ENCODE measurements at places on chromosomes 3 and 15.

DNA sequence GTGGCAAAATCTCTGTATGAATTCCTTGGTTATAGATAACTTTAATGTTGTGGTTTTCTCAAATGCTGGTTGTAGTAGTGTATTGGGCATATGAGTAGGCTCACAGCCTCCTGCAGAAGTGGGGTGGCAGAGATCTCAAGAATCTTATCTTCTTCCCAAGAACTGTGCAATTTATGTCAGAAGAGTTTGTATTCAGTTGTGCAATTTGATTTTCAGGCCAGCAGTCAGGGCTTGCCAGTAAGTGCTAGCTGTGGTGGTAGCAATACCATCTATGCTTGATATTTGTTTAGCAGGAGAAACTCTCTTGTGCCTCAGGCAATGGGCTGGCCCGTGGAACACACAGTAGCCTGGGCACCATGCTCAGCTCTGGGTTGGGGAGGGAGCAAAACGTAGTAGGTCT is 58.4 kb upstream of the GOLIM4 start:
- no peak for DNase-seq

- peak; percentile 22 for DNase-seq
Measured at GRCh38 chr15:25508369-25509002, 69.7 kb upstream of the UBE3A start.

GRCh38 chr15:56353119-56353518 is 12.1 kb upstream of the TEX9 start:
- no peak for DNase-seq

- DNase-seq: peak; percentile 61
Measured at GRCh38 chr3:4722103-4722502, 229.0 kb downstream of the ITPR1 start.

DNA sequence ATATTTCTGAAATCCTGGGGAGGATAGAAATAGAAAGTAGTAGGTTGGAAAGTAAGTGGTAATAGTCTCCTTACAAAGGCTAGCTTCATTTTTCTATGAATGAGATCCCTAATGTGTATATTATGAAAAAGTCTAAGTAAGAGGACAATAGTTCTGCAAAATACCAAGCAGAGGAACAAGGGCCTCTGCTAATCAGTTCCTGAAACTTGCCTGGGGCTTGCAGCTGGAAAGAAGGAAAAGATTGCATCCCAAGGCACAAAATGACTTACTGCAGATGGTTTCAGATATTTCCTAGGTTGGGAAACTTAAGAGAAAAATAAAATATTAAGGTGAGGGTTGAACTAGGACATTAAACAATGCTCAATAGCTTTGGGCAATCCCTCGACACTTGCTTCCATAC is 293.6 kb downstream of the GAP43 start:
- no peak for DNase-seq

GRCh38 chr3:195030791-195031321 is 240.1 kb downstream of the XXYLT1 start:
- DNase-seq: no peak

GRCh38 chr15:89761929-89762328 is 10.9 kb upstream of the MESP1 start:
- DNase-seq: no peak

- no peak for DNase-seq
Measured at GRCh38 chr3:119652306-119653033, 7.9 kb downstream of the POPDC2 start.

- DNase-seq: no peak
Measured at GRCh38 chr15:70127288-70127746, 29.6 kb upstream of the TLE3 start.

DNA sequence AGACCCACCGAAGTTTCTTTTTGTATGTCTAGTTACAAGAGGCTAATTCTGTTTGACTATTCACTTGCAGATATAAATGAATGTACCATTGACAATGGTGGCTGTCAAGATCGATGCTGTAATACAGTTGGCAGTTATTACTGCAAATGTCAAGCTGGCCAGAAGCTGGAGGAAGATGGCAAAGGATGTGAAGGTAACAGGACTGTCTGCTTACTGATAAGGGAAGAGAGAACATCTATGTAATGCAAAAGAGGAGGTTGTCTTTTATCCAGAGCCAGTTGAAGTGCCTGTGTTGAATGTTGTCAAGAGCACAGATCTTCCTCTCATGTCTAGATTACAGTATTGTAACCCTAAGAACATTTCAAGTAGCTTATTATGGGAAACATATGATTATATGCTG is 549.5 kb upstream of the GOLIM4 start:
- DNase-seq: no peak

GRCh38 chr3:67381667-67382272 is 272.6 kb downstream of the SUCLG2 start:
- DNase-seq: peak; percentile 49

DNA sequence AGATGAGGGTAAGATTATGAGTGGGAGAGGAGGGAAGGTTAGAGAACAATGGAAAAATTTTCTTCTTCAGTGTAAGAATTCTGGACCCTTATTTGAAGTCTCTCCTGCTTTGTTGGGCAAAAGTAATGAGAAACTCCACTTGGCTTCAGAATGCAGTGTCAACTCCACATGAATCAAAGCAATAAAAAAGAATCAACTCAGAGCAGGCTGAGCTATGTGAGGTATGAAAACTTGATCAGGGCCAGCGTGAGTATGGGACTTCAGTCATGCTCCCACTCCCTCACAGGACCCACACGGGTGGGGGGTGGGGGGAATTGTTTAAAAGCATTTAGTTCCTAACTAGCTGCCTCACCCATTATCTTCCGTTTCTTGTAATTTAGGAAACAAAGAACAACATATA is 502.2 kb downstream of the PDCD6IP start:
- DNase-seq: no peak

DNA sequence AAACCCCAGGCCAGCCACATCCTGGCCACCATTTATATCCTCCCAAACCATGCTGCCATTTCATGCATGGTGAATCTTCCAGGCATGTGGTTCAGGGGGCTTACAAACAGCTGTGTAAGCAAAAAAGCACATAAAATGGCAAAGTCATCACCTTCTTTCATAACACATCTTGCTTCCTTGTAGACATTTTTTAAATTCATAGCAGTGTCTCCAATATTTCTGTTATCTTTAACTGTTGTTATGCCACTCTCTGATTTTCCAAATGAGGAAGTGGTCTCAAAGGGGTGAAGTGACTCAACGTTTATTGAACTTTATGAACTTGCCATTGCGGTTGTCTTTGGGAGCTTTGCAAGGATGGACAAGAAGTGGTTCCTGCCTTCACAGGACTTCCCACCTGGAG is 264.4 kb downstream of the MEX3B start:
- no peak for DNase-seq

- DNase-seq: no peak
Measured at GRCh38 chr15:56943403-56943802, 25.0 kb downstream of the TCF12 start.

GRCh38 chr3:141830508-141830907 is 45.9 kb upstream of the ATP1B3 start:
- DNase-seq: no peak

GRCh38 chr3:152293347-152294006 is 24.7 kb downstream of the MBNL1 start:
- DNase-seq: no peak

All from activated CD8-positive, alpha-beta T cell treated with anti-CD3 and anti-CD28 coated beads, Interleukin-2, amount 10 ng/mL, durations not matched to agents 7 days and 5 days (primary cell).